ENCODE measurements at places on chromosomes 1 and 21. TPM values are rescaled to one million over a fixed set of nuclear protein-coding genes. Genes with fewer than 3 reads are reported as not detected.

KIF21B gene
- total RNA-seq = 65.4 TPM

LRIG2 gene
- 12.9 TPM for total RNA-seq

DNA sequence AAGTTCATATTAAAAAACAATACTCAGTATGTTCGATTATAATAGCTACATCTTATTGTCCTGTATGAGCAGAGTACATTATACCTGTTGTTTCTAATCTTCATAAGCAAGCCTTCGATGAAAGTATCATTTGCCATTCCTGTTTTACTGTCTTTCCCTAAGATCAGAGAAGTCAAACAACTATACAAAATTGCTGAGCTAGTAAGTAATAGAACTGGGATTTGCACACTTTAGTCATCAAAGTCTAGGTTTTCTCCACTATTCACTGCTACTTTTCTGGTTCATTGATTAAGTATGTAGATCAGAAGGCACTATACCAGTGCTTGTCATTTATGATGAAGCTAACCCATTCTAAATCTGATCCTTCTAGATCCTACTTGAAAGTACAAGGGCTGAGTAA lies 108.9 kb downstream of the NR5A2 start:
- no peak for DNase-seq
- H3K27me3 ChIP-seq = no peaks in the 10 kb centered on the region
- no peak overlapping the region for H3K27ac ChIP-seq
- no peaks in the 10 kb centered on the region for H3K36me3 ChIP-seq
- no peak overlapping the region for H3K4me3 ChIP-seq

DNA sequence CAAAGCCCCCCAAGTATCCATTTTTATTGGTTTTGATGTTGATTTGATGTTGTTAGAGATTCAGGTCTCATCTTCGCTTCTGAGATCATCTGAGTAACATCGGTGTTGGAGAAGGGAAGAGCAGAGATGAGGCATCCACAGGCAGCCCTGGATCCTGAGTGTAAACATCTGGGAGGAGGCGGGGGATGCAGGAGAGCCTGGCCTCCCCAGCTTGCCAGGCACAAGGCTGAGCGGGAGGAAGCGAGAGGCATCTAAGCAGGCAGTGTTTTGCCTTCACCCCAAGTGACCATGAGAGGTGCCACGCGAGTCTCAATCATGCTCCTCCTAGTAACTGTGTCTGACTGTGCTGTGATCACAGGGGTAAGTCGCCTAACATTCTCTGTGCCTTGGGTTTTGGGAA lies at the start of gene PROK1:
Gene PROK1 (plus strand): TSS at position 221 of the 400 bp plus-strand sequence. CDS start 68 bp downstream, at position 289.
- H3K4me1 ChIP-seq = no peaks in the 10 kb centered on the region
- H3K36me3 ChIP-seq = no peaks in the 10 kb centered on the region
- H3K27me3 ChIP-seq = peaks cover 3% of the 10 kb centered on the region
- DNase-seq = no peak

- H3K27ac ChIP-seq = no peak overlapping the region
- H3K4me3 ChIP-seq = no peak overlapping the region
- no peak for DNase-seq
These were observed 384.0 kb downstream of the RRAGC start for GRCh38 chr1:38475624-38476005.

- no peaks in the 10 kb centered on the region for H3K27me3 ChIP-seq
- no peak overlapping the region for H3K27ac ChIP-seq
- DNase-seq = no peak
- no peaks in the 10 kb centered on the region for H3K36me3 ChIP-seq
- H3K4me3 ChIP-seq = no peak overlapping the region
These were observed 455.5 kb downstream of the TTLL7 start for GRCh38 chr1:83543222-83543973.

DNA sequence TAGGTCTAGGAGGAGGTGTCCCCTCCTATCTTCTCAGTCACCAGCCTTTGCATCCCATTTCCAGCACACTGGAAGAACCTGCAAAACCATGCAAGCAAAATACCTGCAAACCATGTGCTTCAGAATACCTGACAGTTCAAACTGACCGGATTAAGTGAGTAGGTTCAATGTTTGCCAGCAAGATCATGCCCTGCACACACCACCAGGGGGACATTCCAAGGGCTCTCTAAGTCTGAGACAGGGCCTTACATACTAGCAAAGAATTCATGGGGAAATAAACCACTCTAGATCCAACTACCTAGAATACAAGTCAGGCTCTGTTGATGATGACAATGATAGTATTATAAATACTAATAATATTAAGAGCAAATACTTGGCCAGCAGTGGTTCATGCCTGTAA lies 27.6 kb downstream of the INPP5B start:
- H3K4me1 ChIP-seq = peaks cover 12% of the 10 kb centered on the region
- no peak for DNase-seq
- no peak overlapping the region for H3K27ac ChIP-seq
- peaks cover 9% of the 10 kb centered on the region for H3K36me3 ChIP-seq
- H3K27me3 ChIP-seq = no peaks in the 10 kb centered on the region

Data from CD4-positive, alpha-beta T cell (primary cell).